ENCODE measurements at places on chromosomes 5 and 9.

DNA sequence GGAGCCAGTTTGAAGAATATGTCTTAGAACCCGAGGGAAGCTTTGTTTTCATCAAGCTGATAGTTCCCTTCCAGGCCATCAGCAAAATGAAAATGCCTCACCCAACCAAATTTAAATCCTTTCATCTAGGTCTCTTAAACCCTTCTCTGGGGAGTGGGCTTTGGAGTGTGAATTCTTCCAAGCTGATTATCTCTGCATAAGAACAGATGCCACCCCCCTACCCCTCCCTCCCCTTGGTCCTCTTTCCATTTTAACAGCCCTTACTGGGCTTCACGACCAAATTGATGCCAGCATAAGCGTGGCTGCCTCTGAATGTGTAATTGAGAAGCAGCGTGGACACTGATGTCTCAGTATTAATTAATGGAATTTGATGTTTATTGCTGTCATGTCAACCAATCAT, 509.7 kb upstream of the CLINT1 start:
- DNase-seq = no peak

DNA sequence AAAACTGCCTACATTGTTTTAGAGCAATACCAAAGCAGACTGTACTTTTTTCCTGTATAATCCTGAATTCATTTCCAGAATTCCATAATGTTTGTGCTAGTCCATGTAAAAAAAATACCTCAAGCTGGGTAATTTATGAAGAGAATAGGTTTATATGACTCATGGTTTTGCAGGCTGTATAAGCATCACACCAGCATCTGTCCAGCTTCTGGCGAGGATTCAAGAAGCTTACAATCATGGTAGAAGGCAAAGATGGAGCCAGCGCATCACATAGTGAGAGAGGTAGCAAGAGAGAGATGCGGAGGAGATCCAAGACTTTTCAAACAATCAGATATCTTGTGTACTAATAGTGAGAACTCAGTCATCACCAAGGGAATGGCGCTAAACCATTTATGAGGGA, 280.3 kb upstream of the CDH9 start:
- DNase-seq = no peak

GRCh38 chr9:110050925-110051355, 157.0 kb downstream of the C9orf152 start:
- peak; percentile 31 for DNase-seq

GRCh38 chr9:97722331-97722730, 25.2 kb upstream of the XPA start:
- DNase-seq = no peak

DNA sequence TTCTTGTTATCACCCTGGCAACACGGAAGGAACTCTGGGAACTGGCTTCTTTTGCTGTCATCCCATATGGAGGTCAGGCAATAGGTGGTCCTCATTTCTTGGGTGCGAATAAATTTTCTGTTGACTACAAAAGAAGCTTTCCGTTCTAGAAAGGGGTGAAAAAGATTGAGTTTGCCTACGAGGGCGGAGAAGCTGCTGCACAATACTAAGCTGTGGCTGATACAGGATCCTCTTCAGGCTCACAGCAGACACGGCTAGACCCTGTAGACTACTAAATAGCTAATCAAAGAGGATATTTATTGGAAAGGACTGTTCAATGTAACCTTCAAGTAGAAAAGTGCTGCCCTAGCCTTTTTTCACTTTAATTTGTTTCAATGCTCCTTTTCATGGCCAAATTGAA, 58.1 kb downstream of the TJP2 start:
- no peak for DNase-seq

DNA sequence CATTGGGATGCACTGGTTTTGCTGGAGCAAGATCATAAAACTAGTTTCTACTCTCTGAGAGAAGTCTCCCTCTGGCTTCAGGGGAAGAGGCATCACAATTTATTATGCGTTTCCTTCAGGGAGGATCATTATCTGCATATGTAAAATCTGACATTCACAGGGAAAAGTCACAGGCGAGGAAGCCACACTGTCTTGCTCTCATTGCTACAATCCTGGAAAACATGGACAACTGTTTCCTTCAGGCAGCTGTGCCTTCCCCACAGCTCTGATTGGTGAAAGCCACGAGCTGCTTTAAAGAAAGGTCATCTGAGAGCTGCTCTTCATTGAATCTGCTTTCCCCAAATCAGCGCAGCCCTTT, 397.8 kb downstream of the MED10 start:
- no peak for DNase-seq

- no peak for DNase-seq
Observed at GRCh38 chr5:112975721-112976431, 722 bp upstream of the DCP2 start.

GRCh38 chr5:67233075-67233474, 36.5 kb upstream of the CD180 start:
- no peak for DNase-seq

GRCh38 chr9:116700882-116701865, 14.1 kb downstream of the TRIM32 start:
- DNase-seq = no peak

DNA sequence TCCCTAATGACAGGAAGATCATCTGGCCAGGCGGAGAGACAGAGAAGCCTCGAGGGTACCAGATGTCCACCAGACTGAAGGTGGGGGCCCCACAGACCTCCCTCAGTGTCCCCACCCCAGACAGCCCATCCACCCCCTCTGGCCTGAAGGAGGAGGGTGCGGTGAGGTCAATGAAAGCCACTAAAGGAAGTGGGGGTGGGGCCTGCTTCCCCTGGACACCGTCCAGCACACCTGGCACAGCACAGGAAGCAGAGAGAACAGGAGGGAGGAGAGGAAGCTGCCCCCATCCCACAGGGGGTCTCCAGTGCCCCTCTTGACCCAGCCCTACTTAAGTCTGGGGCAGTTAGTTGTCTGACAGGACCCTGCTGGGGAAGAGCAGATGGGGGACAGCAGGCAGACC, 11.2 kb downstream of the LRRC26 start:
- no peak for DNase-seq

DNA sequence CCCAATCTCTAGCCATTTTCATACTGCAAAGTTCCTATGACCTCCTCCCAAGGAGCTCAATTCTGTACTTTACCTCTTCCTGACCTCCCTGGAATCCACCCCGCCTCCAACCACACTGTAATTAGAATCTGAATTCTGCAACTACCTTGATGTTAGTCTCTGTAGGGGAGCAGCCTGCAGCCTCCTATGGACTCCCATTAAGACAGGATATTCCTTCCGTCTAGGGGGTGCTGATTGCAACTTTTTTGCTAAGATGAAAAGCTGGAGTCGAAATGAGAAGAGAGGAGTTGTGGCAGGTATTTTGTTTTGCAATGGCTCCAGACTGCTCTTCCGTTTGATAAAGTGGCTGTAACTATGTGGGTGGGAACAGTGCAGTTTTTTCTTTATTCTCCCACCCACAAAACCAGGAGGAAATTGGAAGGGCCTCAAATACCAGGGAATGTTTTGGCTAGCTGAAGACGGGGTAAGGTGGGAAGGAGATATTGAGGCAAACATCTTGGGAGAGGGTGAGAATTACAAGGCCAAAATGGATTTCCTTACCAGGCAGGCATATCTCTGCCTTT, 23.8 kb downstream of the ANXA2R start:
- DNase-seq = no peak

DNA sequence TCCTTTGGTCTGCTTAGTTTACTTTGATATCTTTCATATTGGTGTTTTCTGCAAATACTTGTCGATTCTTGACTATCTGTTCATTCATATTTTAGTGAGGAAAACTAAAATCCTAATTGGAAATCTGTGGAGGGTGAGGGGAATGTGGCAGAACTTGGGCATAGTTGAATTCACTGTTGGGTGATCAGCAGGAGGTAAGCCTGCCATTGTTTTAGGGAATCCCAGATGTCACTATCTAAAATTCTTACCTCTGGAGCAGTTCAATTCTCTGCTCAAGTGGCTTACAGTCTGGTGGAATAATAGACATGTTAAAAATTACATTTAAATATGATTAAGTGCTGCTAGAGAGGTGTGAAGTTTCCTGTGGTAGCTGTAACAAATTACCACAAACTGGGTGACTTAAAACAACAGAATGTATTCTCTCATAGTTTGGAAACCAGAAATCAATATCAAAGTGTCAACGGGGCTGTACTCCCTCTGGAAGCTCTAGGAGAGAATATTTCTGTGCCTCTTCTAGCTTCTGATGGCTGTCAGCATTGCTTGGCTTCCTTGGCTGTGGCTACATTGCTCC, 90.3 kb upstream of the GCNT4 start:
- DNase-seq = no peak

DNA sequence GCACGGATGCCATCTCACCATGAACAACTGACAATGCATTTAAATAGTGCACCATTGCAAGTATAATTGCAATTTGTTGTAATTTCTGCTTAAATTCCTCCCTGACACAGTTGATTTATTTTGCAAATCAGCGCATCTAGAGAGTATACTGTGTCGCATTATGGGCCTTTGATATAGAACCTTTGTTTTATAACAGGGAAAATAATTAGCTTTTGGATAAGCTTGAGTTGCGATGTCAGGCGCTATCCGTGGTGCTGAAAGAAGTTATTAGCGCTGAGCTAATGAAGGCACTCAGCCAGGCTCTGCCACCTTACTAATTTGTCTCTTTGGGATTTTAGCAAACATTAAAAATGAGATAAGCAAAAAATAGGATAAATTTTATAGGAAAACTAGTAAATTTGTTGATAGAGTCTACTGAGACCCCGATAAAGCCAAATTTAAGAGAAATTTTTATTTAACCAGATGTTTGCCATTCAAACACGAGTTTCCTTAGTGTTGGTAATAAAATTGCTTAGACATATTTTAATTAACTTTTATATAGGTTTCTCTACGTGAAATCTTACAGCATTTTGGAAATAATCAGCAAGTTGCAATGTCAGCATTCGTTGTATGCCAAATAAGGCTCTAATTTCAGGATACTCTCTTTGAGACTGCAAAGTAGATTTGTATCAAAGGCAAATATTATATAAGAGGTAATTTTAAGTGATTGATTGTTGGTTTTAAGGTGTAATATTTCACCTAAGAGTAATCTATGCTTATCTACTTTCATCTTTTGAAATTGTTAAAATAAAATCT, 355.5 kb downstream of the TLR4 start:
- no peak for DNase-seq

GRCh38 chr5:31889001-31889561, 250.2 kb downstream of the PDZD2 start:
- no peak for DNase-seq

GRCh38 chr5:108728566-108729241, 19.0 kb upstream of the FER start:
- peak; percentile 49 for DNase-seq

GRCh38 chr9:133782157-133783130, 44.3 kb upstream of the SARDH start:
- peak; percentile 60 for DNase-seq

- no peak for DNase-seq
Observed at GRCh38 chr5:41835645-41836044, 34.6 kb downstream of the OXCT1 start.

- DNase-seq = no peak
Observed at GRCh38 chr5:149456597-149457392, 77.7 kb upstream of the IL17B start.

DNA sequence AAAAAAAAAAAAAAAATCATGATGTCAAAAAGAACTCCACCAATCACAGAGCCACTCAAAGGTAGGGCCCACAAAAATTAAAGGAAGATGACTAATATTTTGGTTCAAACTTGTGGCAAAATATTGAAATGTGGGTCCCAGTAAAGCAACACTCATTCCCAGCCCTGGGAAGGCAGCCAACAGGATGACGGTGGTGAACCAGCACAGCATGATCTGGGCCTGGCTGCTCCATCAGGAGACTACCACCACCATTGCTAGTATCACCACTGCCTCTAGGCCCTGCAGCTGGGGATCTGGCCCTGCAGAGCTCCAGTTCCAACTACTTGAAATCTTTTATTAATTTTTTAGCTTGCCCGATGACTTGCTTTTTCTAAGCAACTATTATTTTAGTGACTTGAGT, 206.8 kb upstream of the ITGA1 start:
- DNase-seq = no peak

- DNase-seq = no peak
Observed at GRCh38 chr9:136230365-136230764, 15.2 kb downstream of the QSOX2 start.

GRCh38 chr5:177437623-177438022, 9.0 kb upstream of the PRR7 start:
- DNase-seq = no peak

DNA sequence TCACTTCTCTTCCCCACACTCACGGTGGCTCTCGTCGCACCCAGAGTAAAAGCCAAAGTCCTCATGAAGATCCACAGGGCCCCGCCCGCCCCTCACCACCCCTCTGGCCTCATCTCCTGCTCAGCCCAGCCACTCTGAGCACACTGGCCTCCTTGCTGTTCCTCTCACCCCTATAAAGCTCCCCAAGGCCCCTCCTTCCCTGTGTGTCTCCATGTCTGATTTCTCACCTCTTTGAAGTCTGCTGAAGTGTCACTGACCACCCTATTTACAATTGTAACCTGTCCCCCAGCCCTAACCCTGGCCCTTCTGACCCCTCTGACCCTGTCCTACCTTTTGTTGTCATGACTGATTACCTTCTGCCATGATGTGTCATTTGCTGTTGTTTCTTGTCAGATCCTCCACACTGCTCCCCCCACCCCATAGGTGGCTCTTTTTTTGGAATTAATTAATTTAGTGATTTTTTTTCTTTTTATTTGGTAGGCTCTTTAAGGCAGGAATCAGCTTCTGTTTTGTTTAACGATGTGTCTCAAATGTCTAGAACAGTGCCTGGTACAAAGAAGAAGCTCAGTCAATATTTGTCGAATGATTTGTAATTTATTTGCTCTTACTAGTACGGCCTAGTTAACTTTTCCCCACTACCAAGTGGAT, 90.2 kb downstream of the IQGAP2 start:
- DNase-seq = no peak

GRCh38 chr5:134477462-134478245, 47.8 kb upstream of the JADE2 start:
- DNase-seq = no peak

GRCh38 chr9:104682642-104683041, 11.7 kb upstream of the OR13D1 start:
- DNase-seq = peak; percentile 17

- DNase-seq = no peak
Observed at GRCh38 chr5:109315245-109315644, 94.5 kb downstream of the PJA2 start.

DNA sequence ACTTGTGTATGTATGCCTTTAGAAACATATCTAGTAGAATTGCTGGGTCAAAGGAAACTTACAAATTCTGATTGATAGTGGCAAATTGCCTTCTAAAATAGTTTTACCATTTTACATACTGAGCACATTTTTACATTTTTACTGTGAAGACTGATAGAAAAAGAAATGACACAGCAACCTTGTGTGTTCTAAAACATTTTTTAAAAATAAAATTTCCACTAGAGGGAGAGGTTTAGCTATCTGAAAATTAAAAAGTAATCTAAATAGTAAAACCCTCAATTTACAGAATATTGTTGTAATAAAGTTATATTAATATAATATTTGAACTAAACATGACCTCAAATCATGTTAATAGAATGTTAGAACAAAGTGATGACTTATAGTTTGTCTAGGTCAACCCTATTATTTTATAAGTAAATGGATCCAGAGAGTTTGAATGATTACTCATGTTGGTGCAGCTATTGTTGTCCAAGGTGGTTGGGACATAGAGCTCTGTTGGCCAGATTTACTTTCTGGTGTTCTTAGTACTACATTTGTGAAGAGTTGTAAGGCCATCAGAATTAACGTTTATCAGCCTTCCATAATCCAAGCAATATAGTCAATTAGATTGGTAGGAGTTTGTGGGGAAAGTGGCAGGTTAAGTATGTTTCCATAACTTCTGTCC, 17.2 kb downstream of the CENPP start:
- no peak for DNase-seq
